ENCODE measurements at places on chromosomes 7 and 10.

GRCh38 chr7:94330269-94331020, 64.2 kb upstream of the COL1A2 start:
- DNase-seq = no peak

- DNase-seq = no peak
These were observed 78.8 kb upstream of the PRSS1 start for GRCh38 chr7:142670511-142670910.

- DNase-seq = no peak
These were observed 34.5 kb downstream of the CLEC2L start for GRCh38 chr7:139557857-139558581.

DNA sequence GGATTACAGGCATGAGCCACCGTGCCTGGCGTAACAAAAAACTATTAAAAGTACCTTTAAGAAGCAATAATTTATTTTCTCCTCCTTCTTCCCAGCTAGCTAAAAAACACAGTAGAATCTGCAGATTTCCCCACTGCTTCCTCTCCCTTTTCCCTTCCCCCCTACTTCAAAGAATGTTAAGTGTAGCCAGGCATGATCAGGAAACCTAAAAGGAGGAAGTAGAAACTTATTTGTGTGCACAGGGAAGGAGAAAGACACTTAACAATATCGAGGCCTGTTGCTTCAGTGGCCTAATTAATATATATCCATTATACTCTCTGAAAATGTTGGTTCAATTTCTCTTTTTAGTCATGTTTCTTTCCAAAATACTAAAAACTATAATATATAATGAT, 127.7 kb downstream of the NRBF2 start:
- DNase-seq = no peak

- no peak for DNase-seq
These were observed 6.4 kb upstream of the ANXA11 start for GRCh38 chr10:80211786-80212185.

- DNase-seq = no peak
These were observed 5.5 kb downstream of the PRPF18 start for GRCh38 chr10:13592306-13592705.

DNA sequence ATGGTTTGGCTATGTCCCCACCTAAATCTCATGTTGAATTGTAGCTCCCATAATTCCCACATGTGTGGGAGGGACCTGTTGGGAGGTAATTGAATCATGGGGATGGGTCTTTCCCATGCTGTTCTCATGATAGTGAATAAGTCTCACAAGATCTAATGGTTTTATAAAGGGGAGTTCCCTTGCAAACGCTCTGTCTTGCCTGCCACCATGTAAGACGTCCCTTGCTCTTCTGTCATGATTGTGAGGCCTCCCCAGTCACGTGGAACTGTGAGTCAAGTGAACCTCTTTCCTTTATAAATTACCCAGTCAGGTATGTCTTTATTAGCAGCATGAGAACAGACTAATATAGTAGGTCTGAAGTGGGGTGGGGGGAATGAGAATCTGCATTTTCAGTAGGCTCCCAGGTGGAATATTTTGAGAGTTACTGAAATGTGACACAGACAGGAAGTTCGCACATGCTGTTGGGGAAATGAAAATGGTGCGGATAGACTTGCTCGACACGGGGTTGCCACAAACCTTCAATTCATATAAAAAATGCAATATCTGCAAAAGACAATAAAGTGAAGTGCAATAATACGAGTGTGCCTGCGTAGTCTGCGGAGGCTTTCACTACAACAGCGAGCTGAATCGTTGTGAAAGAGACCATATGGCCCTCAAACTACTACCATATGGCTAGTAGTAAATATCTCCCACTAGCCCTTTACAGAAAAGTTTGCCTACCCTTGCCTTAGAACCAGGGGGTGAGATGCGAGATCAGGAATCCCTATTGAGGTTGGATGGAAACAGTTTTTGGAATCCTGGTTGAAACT, 166.1 kb downstream of the GRK5 start:
- no peak for DNase-seq

DNA sequence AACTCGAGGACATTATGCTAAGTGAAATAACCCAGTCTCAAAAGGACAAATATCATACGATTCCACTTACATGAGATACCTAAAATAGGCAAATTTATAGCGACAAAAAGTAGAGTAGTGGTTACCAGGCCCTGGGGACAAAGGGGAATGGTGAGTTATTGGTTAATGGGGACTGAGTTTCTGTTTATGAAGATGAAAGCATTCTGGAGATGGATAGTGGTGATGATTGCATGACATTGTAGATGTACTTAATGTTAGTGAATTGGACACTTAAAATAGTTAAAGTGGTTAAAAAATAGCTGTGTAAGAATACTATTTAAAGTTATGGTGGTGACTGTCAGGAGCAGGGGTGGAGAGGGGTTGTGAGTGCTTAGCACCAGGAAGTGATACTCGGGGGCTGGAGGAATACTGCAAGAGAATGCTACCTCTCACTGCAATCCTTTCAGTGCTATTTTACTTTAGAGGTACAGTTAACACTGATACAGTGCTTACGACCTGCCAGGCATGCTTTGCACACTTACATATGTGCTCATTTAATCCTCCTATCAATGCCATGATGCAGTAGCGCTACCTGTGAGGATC, 16.7 kb upstream of the TEX36 start:
- DNase-seq = no peak

GRCh38 chr10:129102906-129103693, 363.9 kb upstream of the MGMT start:
- DNase-seq = no peak

GRCh38 chr10:69389827-69390490, 26.8 kb downstream of the TACR2 start:
- no peak for DNase-seq

DNA sequence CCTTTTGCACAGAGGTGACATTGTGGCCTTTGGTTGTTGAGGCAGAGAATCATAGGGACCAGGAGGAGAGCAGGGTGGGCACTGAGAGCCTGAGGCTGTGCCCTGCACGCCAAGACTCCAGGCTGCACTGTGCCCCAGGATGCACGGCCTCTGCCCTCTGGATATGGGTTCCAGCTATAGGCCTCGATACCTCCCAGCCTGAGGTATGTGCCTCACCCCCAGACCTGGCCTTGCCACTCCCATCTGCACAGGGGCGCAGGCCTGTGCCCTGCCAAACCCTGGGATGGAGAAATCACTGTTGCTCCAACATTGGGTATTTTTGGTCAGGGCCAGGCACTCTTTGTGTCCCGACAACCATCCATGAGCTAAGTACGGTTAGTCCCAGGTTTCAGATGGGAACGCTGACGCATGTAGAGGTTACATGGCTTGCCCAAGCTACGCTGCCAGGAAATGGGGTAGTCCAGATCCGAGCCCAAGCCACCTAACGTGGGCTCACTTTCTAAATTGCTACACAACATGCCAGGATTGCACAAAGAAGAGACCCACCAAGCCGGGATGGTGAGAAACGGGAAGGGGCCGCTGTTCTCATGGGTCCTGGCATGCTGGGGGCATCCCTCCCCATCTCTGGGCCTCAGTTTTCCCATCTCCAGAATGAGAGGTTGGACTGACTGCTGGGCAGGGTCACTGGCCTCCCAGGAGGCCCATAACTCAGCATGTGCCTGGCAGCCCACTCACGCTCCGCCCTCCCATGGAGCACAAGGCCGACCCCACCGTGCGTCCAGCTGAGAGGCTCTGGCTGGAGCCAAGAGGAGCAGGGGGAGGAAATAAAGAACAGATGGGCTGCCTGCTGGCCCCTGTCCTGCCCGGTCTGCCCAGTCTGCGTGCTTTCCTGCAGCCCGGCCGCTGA, 44.2 kb downstream of the ZCCHC24 start:
- DNase-seq = no peak

- no peak for DNase-seq
These were observed 15.9 kb downstream of the CROT start for GRCh38 chr7:87361320-87361719.

- no peak for DNase-seq
These were observed 25.3 kb upstream of the WNT2 start for GRCh38 chr7:117347962-117348672.

DNA sequence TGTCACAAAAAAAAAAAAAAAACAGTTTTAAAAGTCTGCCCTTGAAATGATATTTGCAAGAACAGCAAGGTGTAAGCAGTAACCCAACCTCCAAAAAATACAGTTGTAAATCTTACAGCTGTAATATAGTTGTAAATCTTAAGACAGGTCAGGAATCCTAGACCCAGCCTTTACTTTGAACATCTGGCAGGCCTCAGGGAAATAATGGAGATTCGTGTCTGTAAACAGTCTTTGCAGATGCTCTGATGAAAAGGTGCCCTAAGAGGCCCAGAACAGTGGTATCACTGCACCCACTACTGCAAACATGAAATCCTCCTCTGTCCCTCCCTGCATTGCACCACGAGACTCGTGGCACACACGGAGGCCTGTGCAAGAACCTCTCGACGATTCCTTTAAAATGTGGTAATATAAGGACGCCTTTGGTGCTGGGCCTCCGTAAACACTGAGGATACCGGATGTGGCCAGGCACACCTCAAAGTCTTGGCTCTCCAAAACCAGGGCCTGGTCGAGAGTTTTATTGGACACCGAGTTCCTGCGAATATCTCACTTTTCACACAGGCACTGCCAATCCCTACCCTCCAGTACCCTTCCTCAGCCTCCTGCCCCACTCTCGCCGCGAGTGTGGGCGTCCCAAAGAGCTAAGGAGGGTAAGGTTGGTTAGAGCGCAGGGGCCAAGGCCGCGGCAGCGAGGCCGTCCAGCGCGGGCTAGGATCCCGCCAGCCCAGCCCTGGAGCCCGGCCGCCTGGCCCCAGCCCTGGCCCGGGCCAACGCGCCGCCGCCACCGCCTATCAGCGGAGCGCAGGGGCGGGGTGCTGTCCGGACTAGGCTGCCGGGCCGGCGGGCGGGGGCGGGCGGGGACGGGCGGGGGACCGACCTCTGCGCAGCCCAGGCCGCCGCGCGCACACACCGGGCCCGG, at the start of gene REEP3:
Gene REEP3 (plus strand): TSS at position 902 of the 916 bp plus-strand sequence. CDS start 145 bp downstream, outside the sequence.
- no peak for DNase-seq

- no peak for DNase-seq
These were observed 63.3 kb downstream of the MRC1 start for GRCh38 chr10:17872191-17873091.

DNA sequence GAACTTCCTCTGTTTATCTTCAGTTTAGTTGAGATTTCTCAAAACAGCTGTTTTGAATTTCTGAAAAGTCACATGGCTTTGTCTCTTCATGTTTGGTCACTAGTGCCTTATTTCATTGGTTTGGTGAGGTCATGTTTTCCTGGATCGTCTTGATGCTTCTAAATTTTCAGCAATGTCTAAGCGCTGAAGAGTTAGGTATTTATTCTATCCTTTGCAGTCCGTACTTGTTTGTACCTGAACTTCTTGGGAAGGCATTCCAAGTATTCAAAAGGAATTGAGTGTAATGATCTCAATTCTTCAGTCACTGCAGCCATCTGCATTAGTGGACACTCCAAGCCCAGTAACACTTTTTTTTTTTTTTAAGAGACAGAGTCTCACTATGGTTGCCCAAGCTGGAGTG, 67.7 kb downstream of the HERC4 start:
- no peak for DNase-seq

DNA sequence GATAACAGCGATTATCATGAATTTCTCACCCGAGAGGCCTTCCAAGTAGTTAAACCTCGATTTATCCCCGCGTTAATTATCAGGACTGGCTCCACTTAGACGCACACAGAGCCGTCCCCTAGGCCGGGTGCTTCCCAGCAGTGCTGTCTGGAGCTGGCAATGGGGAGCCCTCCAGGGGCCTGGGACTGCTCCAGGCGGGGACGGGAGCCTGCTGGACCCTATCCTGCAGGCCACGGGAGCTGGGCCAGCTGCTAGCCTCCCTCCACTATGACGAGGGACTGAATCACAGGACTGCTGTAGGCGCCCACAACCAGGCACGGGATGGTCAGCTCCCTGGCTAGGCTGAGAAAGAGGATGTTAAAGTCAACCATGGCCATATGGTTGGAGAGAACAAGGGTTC, 229.1 kb downstream of the ELFN1 start:
- DNase-seq = no peak

GRCh38 chr10:85724215-85724614, 642.4 kb downstream of the GRID1 start:
- DNase-seq = no peak

DNA sequence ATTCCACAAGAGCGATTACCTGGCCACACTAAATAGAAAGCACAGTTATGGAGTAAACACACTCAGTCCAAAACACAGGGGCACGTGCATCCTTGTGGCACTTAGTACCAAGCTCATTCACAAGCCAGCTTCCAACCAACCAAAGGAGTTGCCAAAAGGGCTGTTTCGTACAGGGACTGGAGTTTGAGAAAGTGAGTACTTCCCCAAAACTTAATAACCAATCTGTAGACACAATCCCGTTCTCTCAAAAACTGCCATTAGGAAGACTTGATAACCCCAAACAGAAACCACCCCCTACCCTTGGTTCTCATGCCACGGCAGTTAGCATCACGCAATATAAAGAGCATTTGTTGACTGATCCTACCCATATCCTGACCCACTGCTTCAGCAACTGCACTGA, 166.2 kb upstream of the ASAH2 start:
- no peak for DNase-seq

- DNase-seq = no peak
These were observed 34.6 kb downstream of the AMZ1 start for GRCh38 chr7:2722591-2722990.

DNA sequence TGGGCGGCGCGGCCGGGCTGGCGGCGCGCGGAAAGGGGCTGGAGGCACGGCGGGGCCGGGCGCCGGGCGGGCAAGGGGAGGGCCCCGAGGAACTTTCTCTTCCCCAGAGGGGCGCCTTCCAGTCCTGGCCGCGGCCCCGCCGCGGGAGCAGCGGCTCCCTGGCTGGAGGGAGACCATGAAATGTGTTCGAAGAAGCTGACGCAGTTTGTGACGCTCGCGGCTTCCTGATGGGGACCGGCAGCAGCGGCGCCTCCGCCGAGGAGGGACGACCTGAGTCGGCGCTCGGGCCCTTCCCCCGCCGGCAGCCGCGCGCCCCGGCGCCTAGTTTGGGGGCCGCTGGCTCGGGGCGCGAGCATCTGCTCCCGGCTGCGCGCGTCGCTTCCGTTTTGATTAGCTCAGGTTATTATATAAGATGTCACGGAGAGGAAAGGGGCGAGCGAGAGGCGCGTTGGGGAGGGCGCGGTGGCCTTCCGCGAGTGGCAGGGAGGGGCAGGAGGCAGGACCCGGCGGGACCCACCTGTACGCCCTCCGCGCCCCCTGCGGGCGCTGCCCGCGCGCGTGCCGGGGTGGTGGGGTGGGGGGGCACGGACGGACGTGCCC, 57.1 kb upstream of the PCGF5 start:
- no peak for DNase-seq

DNA sequence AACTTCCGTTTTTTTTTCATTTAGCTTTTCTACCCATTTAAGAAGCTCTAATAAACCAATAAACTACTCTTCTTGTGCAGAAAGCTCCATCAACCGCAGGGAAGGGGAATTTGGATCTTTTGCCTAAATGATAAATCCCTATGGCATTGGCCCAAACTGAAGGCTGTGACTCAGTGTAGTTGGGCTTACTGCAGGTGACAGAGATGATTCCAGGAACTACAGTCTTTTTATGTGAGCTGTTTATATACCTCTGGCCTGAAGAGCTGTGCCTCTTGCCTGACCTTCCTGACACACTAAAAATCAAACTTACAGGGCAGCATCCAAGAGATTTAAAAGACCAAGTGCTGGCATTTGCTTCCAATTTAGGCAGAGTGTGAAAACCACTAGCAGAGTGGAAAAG, 25.2 kb downstream of the ABCB1 start:
- DNase-seq = no peak

- no peak for DNase-seq
These were observed 178.9 kb downstream of the SRPK2 start for GRCh38 chr7:105209870-105210269.

Data from AG04449 (cell line).